ENCODE measurements at places on chromosomes 1 and 21. TPM values are rescaled to one million over a fixed set of nuclear protein-coding genes. Genes with fewer than 3 reads are reported as not detected.

Gene TLCD4
- 1.5 TPM for total RNA-seq

Gene KRTAP11-1
- total RNA-seq = 0.09 TPM

Gene OR2T33
- total RNA-seq = not detected

Gene PTPN14
- total RNA-seq = 1.3 TPM

Gene CATSPER4
- total RNA-seq = not detected

Gene CD1D
- total RNA-seq = 33.5 TPM
